ENCODE measurements at places on chromosomes 1 and 21. TPM values are rescaled to one million over a fixed set of nuclear protein-coding genes. Genes with fewer than 3 reads are reported as not detected.

DNA sequence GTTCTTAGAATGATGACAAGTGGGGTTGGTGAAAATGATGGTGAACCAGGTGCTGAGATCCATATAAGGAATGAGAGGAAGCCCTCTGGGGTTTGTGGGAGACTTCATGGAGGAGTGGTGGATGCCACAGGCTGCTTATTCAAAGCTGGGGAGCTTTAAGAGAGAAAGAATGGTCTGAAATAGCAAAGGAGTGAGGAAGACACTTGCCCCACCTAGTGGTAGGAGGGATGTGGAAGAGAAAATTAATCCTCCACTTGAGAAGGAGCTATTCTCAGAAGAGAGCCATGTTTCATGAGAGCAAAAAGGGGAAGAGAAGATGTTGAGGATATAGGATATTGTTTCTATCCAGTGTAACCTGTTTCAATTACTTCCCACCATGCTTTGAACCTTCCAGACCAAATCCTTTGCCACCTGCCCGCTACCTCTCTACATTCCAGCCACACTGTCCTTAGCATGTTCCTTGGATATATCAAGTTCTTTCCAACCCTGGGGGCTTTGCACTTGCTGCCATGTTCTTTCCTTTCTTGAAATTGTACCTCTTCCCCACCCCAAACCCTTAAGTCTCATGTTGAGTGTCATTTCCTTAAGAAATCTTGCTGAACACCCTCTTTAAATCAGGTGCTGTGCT lies 19.6 kb upstream of the ZNF648 start:
- H3K4me3 ChIP-seq: no peak overlapping the region
- H3K4me1 ChIP-seq: no peaks in the 10 kb centered on the region
- no peaks in the 10 kb centered on the region for H3K27me3 ChIP-seq
- H3K36me3 ChIP-seq: no peaks in the 10 kb centered on the region
- DNase-seq: peak; percentile 76

DNA sequence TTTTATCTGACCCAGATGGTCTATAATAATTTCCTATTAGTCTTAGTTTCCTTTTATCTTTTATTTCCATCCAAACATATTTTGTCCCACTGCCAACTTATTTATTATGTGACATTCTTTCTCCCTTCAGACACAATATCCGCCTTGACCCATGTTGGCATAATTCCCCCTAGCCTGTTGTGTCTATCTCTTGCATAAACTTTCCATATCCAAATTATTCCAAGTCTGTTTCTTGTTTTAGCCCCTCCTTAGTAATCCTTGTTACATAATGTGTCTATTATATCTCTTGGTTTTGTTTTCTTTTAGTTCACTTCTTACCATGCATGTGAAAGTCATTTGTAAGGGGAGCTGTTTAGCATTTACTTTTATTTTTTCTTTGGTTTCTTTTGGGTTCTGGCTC lies 81.6 kb upstream of the CACHD1 start:
- no peaks in the 10 kb centered on the region for H3K4me1 ChIP-seq
- no peaks in the 10 kb centered on the region for H3K36me3 ChIP-seq
- H3K27me3 ChIP-seq: no peaks in the 10 kb centered on the region
- no peak overlapping the region for H3K4me3 ChIP-seq
- no peak overlapping the region for H3K27ac ChIP-seq

- no peaks in the 10 kb centered on the region for H3K27me3 ChIP-seq
- no peak overlapping the region for H3K4me3 ChIP-seq
- no peaks in the 10 kb centered on the region for H3K36me3 ChIP-seq
- DNase-seq: no peak
- H3K27ac ChIP-seq: peak overlapping the region; percentile 78
Observed at GRCh38 chr1:178537382-178538090, 24.6 kb downstream of the TEX35 start.

DNA sequence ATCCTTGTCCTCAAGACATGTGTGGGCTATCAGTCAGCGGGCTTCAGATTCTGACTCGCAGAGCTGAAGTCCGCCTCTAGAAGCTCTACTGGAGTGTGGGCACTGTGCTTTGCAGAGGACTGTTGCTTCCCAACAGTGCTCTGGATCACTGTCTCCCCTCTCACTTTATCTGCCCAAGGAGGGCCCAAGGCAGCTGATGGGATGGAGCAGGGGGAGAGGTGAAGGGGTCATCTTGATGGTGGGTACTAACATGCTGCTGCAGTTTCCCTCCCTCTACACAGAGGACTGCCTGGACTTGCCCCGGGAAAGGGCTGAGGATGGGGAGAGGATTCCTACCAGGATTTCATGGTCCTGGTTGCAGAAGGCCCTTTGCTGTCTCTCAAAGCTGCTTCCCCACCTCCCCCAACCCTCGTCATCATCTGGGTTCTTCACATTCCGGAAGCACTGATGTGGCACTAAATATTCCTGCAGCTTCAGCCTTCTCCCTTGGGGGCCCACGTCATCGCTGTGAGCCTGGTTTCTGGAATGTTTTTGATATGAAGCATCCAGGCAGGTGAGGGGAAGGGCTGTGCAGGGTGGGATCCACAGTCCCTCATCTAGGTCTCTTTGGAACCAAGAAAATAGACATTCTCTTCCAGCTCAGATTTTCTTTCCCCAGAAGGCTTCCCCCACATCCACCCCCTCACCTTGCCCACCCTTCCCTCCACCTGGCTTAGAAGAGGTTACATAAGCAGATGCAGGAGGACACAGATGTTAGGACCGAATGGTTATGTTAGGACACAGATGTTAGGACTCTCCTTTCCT lies 23.2 kb downstream of the NUAK2 start:
- DNase-seq: peak; percentile 96
- no peaks in the 10 kb centered on the region for H3K27me3 ChIP-seq
- peak overlapping the region; percentile 99 for H3K27ac ChIP-seq
- H3K4me1 ChIP-seq: peaks cover 63% of the 10 kb centered on the region

GRCh38 chr1:195594773-195595172 lies 1013.5 kb downstream of the KCNT2 start:
- H3K27ac ChIP-seq: no peak overlapping the region
- no peaks in the 10 kb centered on the region for H3K36me3 ChIP-seq
- no peak overlapping the region for H3K4me3 ChIP-seq
- H3K27me3 ChIP-seq: no peaks in the 10 kb centered on the region
- H3K4me1 ChIP-seq: no peaks in the 10 kb centered on the region

The CYP4Z1 gene
- not detected for total RNA-seq

GRCh38 chr21:42396799-42397745 lies 1.2 kb upstream of the TMPRSS3 start:
- no peaks in the 10 kb centered on the region for H3K4me1 ChIP-seq
- peaks cover 4% of the 10 kb centered on the region for H3K27me3 ChIP-seq
- no peak overlapping the region for H3K27ac ChIP-seq
- H3K4me3 ChIP-seq: no peak overlapping the region

- H3K36me3 ChIP-seq: no peaks in the 10 kb centered on the region
- no peak overlapping the region for H3K4me3 ChIP-seq
- no peak overlapping the region for H3K27ac ChIP-seq
- H3K4me1 ChIP-seq: peaks cover 28% of the 10 kb centered on the region
Observed at GRCh38 chr1:109786531-109787021, 22.9 kb upstream of the EPS8L3 start.

DNA sequence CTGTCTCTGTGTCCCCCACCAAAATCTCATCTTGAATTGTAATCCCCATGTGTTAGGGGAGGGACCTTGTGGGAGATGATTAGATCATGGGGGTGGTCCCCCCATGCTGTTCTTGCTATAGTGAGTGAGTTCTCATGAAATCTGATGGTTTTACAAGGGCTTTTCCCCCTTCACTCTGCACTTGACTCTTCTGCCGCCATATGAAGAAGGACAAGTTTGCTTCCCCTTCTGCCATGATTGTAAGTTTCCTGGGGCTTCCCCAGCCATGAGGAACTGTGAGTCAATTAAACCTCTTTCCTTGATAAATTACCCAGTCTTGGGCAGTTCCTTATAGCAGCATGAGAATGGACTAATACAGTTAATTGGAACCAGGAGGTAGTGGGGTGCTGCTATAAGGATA lies 137.1 kb upstream of the RAB4A start:
- no peaks in the 10 kb centered on the region for H3K27me3 ChIP-seq
- no peak overlapping the region for H3K4me3 ChIP-seq
- no peaks in the 10 kb centered on the region for H3K4me1 ChIP-seq
- DNase-seq: no peak

DNA sequence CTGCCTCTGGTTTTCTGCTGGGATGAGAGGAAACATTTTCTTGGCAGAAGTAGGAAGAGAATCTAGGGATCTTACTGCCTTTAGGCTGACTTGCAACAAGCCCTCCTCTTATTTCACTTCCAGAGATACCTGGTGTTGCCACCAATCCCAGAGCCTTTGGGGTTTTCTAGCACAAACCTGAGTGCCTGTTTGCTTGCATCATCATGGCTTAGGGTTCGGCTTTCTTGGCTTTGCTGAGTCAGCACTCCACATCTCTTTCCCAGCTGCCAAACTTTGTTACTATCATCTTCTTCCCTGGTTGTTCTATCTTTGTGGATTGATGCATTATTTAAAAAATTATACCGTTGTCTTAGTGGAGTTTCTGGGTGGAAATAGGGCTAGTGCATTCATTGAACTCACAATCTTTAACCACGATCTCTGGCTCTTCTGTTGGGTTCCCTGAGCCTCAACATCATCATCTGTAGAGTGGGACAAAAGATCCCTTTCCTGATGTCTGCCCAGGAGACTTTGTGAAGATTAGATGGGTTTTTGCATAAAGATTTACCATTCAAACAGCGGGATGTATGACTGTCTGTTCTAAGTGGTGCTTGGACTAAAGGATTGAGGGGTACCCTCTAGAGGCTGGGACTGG lies 76.6 kb upstream of the SELENON start:
- H3K4me1 ChIP-seq: peaks cover 6% of the 10 kb centered on the region
- peaks cover 26% of the 10 kb centered on the region for H3K27me3 ChIP-seq
- H3K36me3 ChIP-seq: no peaks in the 10 kb centered on the region
- no peak for DNase-seq
- no peak overlapping the region for H3K27ac ChIP-seq

DNA sequence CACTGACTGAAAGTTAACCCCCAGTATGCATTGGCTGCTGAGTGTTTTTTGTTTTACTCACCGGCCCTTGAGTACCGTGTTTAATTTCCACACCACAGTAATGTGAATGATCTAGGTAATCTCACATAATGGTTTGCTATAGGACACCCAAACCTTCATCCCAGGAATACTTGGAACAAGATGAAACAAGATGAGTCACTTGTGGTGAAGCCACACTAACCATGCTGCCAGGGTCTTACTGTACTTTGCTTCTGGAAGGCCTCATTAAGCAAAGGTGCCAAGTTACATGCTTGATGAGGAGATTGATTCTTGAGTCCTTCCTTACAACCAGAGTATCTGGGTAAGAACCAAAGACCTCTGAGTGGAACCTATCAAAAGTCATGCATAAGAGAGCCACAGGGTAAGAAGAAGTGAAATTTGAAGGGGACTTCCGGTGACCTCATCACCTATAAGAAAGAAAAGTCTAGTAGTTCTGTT lies 163.3 kb downstream of the NRIP1 start:
- H3K27ac ChIP-seq: peak overlapping the region; percentile 80
- H3K36me3 ChIP-seq: no peaks in the 10 kb centered on the region
- peak; percentile 64 for DNase-seq
- H3K4me3 ChIP-seq: no peak overlapping the region
- H3K4me1 ChIP-seq: peaks cover 21% of the 10 kb centered on the region

DNA sequence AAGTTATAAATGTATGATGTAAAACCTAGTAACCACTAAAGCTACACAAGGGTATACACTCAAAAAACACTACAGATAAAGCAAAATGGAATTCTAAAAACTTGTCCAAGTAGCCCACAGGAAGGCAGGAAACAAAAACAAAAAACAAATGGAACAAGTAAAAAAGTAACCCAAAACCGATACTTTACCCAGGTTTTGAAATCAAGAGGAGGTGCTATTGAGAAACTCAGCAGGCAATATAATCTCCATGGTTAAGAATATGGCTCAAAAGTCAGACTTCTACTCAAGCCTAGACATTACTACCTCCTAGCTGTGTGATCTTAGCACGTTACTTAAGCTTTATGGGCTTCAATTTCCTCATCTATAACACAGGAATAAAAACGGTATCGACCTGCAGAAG lies 13.3 kb downstream of the RBBP5 start:
- H3K4me3 ChIP-seq: no peak overlapping the region
- no peak overlapping the region for H3K27ac ChIP-seq
- no peak for DNase-seq
- H3K27me3 ChIP-seq: no peaks in the 10 kb centered on the region
- H3K4me1 ChIP-seq: no peaks in the 10 kb centered on the region
- H3K36me3 ChIP-seq: peaks cover 32% of the 10 kb centered on the region

GRCh38 chr1:202987922-202988583 lies 19.1 kb upstream of the TMEM183A start:
- no peaks in the 10 kb centered on the region for H3K36me3 ChIP-seq
- no peak overlapping the region for H3K27ac ChIP-seq
- H3K4me1 ChIP-seq: no peaks in the 10 kb centered on the region
- peak; percentile 18 for DNase-seq
- peaks cover 47% of the 10 kb centered on the region for H3K27me3 ChIP-seq

- peak; percentile 71 for DNase-seq
- peak overlapping the region; percentile 43 for H3K27ac ChIP-seq
- no peaks in the 10 kb centered on the region for H3K27me3 ChIP-seq
- no peaks in the 10 kb centered on the region for H3K36me3 ChIP-seq
- H3K4me3 ChIP-seq: peak overlapping the region; percentile 0
- H3K4me1 ChIP-seq: peaks cover 21% of the 10 kb centered on the region
Observed at GRCh38 chr1:165842671-165843129, 15.3 kb downstream of the UCK2 start.

The OR2T2 gene
- not detected for total RNA-seq

The PLPP3 gene
- 243 TPM for total RNA-seq

The ALX3 gene
- total RNA-seq: not detected

DNA sequence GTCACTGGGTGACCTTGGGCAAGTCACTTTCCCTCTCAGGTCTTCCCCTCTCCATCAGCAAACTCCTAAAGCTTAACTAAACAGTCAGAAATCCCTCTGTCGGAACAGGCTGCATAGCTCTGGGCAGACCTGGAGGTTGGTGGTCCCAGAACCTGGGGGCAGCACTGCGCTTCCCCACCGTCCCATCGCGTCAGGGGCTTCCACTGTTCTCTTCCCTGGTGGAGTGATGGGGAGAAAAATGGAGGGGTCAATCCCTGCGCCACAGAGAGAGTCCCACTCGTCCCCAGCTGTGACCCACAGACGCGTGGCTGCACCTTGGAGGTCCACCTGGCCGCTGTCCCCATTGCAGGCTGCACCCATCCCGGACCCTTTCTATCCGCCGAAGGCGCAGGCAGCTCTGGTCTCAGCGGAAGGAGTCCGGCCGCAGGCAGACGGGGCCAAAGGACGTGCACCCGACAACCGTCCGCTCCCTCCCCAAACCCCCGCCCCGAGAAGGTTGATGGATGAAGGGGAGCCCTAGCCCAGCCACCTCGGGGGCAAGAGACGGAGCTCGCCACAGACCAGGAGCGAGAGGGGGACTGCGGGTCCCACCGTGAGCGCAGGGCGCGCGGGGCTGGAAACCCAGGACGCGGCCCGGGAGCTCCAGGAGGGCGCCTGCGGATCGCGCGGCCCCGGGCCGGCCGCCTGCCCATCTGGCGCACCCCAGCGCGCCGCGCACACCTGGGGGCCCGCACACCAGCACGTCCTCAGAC lies 588 bp upstream of the WNT3A start:
- DNase-seq: peak; percentile 81
- H3K4me3 ChIP-seq: no peak overlapping the region
- H3K27ac ChIP-seq: no peak overlapping the region
- H3K4me1 ChIP-seq: no peaks in the 10 kb centered on the region
- peaks cover 72% of the 10 kb centered on the region for H3K27me3 ChIP-seq

The VAV3 gene
- total RNA-seq: 0.72 TPM

The HMGCS2 gene
- not detected for total RNA-seq

- H3K4me3 ChIP-seq: no peak overlapping the region
- H3K36me3 ChIP-seq: no peaks in the 10 kb centered on the region
- peaks cover 32% of the 10 kb centered on the region for H3K27me3 ChIP-seq
- DNase-seq: no peak
- H3K27ac ChIP-seq: no peak overlapping the region
- H3K4me1 ChIP-seq: no peaks in the 10 kb centered on the region
Observed at GRCh38 chr1:34876406-34876805, 16.9 kb upstream of the SMIM12 start.

All from osteoblast (primary cell).